Mammary epithelial cell (primary cell): ENCODE measurements at places on chromosomes 12 and 14.
A peak's percentile ranks its signal among the peaks of the same experiment; 100 is the strongest.

DNA sequence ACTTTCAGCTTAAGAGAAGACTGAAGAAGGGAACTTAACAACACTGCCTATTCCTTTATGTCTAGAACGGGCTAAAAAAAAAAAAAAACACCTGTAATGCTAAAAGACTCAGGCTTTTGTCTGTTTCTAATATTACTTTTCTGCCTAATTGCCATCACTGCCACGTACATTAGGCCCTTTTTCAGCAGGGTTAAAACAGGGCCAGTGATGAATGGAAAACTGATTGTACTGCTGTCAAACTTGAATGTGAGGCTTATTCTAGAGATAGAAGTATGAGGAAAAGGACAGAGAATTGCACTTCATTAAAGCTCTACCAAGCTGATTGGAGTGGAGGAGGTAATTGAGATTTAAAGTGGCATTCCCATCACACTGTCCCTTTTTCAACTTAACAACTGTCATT is 535.8 kb downstream of the PRKD1 start:
- no peak for DNase-seq

- no peak for DNase-seq
Observed at GRCh38 chr12:51620448-51620847, 29.4 kb downstream of the SCN8A start.

DNA sequence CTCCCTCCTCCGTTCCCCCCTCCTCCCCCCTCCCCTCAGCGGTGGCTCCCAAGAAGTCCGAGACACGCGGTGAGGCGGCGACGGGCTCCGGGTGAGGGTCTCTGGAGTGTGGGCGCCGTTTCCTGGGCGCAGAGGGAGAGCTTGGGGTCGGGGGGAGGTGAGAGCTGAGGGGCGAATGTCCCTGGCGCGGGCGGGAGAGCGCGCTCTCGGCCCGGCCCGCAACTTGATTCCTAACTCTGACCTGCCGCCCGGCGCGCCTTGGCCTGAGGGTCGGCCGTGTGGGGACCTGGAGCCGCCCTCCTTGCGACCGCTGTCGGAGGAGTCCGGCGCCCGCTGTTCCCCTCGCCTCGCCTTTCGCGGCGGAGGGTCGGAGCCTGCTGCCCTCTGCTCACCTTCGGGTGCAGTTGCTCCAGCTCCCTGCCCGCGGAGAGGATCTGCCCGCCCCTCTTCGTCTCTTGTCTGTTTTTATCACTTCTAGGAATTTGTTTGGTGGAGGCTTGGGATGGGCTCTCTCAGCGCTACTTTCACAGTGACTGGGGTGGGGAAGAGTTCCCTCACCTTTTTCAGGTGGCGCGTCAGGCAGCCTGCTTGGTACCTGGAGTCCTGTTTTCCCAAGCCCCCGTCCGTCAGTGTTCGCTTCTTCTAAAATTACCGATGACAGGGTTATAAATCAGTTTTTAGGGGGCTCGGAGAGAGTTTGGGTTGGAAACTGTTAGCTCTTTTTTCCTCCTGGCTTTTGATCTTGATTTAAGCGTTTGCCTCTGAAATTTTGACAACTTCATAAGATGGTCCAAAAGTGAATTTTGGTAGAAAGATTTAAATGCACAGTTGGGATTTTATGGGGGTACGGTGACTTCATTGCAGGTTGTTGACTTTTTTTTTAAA is 495 bp downstream of the ADIPOR2 start:
- DNase-seq, result peak; percentile 43

DNA sequence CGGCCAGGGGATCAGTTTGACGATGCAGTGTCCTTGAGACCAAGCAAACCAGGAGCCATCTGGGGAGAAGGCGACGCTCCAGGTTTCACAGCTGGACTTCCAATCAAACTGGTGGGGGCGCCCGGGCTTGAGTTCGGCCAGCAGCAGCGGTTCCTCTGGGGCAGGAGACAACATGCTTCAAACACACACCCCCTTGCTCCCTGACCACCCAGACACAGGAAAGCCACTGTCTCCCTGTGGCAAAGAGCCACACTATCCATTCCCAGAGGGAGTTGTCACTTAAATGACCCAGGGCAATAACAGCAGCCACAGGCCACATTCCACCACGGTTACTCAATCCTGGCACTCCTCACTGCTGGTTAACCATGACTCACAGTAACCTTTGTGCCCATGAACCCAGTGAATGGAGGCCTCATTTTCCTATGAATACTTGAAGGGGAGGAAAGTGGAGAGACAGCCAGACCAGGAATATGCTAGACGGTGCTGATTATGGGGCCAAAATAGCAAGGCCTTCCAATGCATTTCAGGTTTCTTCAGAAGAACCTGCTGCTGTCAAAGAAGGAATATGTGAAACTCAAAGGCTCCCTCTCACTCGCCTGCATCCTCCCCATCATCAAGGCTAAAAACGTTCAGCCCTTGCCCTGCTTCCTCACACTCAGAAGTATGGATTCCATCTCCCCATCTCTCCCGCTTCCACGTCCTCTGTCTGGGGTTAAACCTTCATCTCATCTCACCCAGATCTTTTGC is 8.5 kb downstream of the WSB2 start:
- peak; percentile 97 for DNase-seq

DNA sequence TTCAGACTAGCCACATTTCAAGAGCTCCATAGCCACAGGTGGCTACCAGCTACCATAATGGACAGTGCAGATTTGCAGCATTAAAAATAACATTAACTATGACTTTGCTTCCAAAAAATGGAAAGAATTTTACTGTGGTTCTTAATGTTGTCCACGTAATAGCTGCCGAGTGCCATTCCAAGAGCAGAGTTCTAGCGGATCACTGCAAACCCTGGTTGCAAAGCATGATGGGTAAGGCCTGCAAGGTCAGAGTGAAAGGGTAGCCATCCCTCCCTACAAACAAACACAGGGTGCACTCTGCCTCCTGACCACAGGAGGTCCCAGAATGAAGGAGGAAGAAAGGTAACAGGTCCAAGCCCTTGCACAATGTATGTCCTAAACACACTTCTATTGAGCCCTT is 157.6 kb downstream of the DPF3 start:
- DNase-seq, result no peak

DNA sequence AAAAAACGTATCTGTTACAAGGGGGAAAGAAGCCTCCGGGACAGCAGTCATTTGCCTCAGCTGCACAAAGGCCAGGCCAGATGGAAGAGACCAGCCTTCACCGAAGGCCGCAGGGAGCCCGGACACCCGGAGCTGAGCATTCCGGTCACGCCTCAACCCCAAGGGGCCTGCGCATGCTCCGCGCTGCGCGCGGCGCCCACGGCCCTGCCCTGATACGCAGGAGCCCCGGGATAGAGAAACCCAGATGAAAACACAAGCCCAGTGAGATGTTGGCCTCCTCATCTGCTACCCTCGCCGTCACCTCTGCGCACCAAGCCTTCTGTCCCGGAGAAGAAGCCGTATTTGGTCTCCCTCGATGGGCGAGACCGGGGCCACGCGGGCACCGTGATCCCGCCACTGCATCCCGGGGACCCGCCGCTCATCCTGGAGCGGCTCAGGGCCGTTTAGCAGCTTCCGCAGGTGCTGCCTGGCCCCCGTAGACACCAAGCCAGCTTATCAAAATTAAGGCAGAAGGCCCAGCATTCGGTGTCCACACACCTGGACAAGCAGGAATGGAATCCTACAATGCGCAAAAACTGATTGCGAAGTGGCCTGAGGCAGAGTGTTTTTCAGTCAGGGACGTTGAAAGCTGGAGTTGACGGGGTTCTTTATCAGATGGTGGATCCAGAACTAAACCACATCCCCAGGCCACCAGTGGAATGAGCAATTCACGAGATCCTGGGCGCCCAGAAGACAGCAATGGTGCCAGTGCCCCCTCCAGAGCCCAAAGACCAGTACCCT is 2.6 kb downstream of the OR8S1 start:
- no peak for DNase-seq

- DNase-seq, result no peak
Observed at GRCh38 chr14:31206536-31207286, 882 bp downstream of the HECTD1 start.

GRCh38 chr12:104090685-104091084 is 26.4 kb downstream of the HCFC2 start:
- DNase-seq, result no peak

DNA sequence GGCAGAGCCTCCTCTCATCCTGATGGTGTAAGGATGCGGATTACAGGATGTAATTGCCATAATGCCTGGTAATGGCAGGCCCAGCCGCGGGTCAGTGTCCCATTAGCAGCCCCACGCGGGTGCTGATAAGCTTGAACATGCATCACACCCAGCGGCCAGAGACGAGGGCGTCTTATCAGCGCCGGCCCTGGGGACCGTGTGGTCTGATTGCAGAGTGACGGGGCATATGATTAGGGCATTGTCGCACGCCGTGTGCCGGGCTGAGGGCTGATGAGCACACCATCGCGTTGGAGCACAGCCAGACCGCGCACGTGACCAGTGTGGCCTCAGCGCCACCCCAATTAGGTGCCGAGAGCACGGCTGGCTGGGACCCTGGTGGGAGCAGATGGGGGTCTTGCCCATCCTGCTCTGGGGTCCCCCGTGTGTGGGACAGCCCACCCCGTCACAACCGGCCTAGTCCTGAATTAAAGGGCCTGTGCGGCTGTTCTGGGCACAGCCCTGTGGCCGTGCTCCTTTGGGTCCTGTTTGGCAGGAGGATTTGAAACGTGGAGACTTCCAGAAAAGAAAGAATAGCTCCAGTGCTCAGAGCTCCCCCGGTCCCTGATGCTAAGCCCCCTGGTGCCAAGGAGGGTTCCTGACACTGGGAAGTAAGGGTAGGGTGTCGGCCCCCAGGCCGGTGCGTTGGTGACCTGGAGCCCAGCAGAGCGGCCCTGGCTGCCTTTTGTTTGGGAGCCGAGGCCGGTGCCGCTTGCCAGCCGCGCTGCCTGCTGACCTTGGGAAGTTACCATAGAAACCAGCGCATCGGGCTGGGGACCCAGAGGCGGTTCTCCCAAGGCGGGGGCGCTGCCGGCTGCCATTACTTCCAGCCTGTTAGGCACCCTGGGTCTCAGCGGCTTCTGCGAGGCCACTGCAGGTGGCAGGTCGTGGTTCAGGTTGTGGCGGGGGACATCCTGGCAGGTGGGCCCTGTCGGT is 20.7 kb downstream of the KIF26A start:
- no peak for DNase-seq

GRCh38 chr14:90721619-90722305 is 94.5 kb downstream of the TTC7B start:
- DNase-seq, result peak; percentile 29

DNA sequence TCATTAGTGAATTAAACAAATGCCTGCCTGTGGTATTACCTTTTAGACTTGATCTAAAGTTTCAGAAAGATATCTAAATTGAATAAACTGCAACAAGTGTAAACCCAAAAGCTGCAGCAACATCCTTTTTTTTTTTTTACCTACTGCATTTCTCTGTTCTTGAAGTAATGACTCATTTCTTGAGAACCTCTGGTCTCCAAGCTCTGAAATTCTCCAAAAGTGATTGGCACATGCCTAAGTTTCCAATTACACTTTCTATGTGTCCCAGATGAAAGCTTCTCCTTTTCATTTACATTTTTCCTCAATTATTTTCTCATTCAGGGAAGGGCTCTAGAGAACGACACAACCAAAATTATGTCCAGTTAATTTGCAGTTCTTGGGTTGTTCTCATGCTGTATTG is 435.2 kb upstream of the DCN start:
- DNase-seq, result peak; percentile 41

- DNase-seq, result no peak
Observed at GRCh38 chr12:128707488-128707887, 116.3 kb downstream of the SLC15A4 start.

GRCh38 chr14:69487226-69487625 is 2.7 kb downstream of the PLEKHD1 start:
- no peak for DNase-seq

GRCh38 chr12:69330475-69331473 is 17.4 kb upstream of the LYZ start:
- no peak for DNase-seq

GRCh38 chr12:82406651-82407050 is 48.3 kb downstream of the METTL25 start:
- DNase-seq, result no peak

- no peak for DNase-seq
Observed at GRCh38 chr12:19885093-19885812, 446.0 kb downstream of the AEBP2 start.

DNA sequence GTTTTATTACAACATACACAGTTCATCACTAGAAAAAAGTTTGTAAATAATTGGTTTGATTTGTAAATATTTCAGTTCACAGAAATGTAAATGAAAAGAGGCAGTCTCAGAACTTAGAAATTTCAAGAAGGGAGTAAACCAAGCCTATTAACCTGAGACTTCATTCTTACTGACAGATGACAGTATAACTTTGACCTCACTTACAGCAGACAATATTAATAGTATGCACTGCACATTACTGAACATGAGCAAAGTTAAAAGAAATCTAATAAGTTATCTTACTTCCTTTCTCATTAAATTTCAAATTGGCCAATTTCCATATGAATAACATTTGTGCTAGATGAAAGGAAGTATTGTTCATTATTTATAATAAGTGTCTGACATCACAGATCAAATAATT is 235.8 kb downstream of the SLC6A15 start:
- DNase-seq, result no peak

DNA sequence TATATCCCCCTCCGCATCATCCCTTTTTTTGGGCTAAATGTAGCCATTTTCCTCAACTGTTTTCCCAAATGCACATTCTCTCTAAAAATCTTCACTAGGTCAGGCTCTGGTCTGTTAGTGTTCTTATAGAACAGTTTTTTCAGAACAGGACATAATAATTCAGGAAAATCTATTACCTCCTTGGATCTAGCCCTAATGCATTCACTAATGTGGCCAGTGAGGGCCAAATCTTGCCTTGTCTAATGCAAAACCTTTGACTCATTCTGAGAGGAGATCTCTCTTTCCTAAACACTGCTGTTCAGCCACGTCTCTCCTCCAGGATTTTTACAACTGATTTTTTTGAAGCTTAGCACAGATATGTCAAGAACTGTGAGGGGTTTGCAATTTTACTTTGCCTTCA is 15.5 kb downstream of the C14orf132 start:
- no peak for DNase-seq

DNA sequence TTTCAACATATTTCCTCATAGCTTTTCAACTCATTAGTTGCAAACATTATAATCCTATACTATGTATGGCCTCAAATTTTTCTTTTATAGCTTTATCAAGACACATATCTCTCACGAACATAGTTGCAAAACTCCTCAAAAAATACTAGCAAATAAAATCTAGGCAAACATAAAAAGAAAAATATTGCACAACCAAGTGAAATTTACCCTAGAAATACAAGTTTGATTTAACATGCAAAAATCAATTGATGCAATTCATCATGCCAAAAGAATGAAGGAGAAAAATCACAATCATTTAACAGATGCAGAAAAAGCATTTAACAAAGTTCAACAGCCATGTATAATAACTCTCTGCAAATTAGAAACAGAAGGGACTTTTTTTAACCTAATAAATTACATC is 33.3 kb upstream of the KCNH5 start:
- DNase-seq, result no peak

- no peak for DNase-seq
Observed at GRCh38 chr14:37416264-37416663, 178.8 kb downstream of the FOXA1 start.
